ENCODE measurements at places on chromosomes 3 and 15. TPM values are rescaled to one million over a fixed set of nuclear protein-coding genes. Genes with fewer than 3 reads are reported as not detected.

IP6K1 gene
- 33.2 TPM for total RNA-seq

DNA sequence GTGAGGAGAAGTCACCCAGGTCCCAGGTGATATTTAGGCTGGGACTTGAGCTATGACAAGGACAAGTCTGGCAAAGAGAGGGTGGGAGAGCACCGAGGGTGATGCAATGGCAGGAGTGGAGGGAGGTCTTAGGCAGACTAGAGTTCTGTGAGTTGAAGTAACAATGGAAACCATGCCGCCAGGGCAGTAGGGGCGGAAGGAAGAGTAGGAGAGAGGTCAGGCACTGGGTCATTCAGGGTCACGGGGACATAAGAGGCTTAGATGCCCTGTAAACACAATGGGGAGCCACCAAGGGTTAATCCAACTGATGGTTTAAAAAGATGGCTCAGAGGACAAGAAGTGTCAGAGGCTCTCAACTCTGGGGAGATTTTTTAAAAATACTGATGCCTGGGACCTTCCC lies 199.7 kb upstream of the LRTM1 start:
- DNase-seq = no peak

DNA sequence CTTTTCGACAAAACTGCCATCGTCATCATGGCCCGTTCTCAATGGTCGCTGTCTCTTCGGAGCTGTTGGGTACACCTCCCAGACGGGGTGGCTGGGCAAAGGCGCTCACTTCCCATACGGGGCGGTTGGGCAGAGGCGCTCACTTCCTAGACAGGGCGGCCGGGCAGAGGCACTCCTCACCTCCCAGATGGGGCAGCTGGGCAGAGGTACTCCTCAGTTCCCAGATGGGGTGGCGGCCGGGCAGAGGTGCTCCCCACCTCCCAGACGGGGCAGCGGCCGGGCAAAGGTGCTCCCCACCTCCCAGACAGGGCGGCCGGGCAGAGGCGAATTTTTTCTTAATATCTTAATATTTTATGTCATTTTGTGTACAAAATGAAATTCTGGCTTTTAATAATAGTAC lies 44.5 kb downstream of the PARP14 start:
- no peak for DNase-seq

DNA sequence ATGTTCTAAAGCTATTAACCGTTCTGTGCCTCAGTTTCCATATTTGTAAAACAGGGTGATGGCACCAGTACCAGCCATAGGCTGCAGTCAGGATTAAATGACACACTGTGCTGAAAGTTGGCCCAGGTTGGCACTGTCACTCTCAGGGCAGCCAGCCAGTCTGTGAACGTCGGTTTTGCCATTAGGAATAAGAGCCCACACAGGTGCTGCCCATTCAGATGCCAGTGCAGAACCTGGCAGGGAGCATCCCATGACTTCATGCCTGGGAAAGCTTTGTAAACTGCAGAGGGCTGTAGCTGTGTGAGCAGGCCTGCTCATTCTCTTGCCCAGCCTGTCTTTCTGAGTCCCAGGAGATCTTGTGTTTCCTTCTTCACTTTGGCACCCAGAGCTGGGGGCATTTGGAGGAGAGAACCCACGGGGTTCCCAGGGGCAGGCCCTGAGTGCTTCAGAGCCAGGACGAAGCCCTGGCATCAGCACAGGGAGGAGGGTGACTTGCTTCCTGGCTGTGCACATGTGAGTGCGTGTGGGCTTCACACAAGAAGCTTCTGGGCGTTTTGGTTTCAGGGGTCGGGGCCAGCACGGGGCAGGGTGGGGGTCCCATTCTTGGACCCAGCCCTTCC lies 46.9 kb downstream of the ZNF710 start:
- no peak for DNase-seq

DNA sequence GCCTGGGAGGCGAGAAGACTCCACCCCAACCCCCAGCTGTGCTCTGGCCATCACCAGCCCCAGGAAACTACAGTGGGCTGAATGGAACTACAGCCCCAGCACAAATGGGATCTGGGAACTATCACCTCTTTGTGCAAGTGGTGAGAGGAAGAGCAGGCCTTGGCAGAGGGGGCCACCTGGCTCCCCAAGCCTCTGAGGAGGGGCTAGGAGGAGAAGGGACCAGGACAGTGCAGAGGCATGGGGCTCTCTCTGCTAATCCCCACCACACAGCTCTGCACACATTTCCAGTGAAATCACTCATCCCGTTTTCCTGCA lies 31.6 kb downstream of the KY start:
- no peak for DNase-seq

- DNase-seq = peak; percentile 55
Observed at GRCh38 chr3:43909149-43909548, 218.4 kb downstream of the ABHD5 start.

DNA sequence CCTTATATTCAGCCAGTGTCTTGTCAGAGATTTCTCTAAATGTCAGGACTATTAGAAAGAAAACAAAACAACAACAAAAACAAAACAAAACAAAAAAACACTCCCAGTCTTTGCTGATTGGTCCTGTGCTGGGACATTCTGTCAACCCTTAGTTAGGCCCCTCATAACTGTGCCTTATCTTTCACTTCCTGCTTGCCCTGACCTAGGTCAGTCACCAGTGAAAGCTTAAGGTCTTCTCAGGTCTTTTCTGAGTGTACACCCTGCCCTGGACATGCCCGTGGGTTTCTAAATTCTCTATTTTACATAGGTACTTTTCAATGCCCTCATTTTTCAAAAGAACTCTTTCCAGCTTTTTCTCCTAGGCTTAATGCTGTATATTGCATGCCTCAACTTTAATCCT lies 454.1 kb downstream of the GRM7 start:
- DNase-seq = no peak

GRCh38 chr3:130384476-130385025 lies 39.1 kb downstream of the COL6A5 start:
- DNase-seq = no peak
